Neural progenitor cell (in vitro differentiated cells): ENCODE measurements at places on chromosomes 1 and 21. TPM values are rescaled to one million over a fixed set of nuclear protein-coding genes. Genes with fewer than 3 reads are reported as not detected.

DNA sequence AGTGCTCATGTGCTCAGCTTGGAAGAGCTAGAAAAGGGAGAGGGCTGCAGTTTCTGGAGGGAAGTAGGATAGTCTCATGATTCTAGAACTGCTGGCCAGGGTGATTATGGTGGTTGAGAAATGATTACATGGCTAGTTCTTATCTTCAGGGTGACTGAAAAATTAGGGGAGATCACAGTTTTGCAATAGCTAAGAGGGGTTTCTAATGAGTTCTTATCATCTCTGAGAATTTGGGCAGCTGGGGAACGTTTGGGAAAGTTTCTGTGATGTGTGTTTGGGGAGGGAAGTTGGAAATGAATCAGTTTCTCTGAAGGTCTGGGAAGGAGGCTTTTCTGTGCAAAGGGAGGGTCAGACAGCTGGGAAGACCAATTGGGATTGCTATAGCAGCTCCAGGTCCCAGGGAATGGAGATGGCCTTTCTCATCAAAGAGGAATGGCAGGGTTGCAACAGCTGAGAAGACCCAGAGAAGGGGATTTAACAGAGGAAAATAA is 7.6 kb upstream of the RHOU start:
- no peaks in the 10 kb centered on the region for H3K27me3 ChIP-seq
- H3K27ac ChIP-seq: no peak overlapping the region
- H3K4me1 ChIP-seq: peaks cover 6% of the 10 kb centered on the region

GUCA2B gene
- not detected in 2 replicates for total RNA-seq

TMEM51 gene
- 5.2 and 6.2 TPM in 2 replicates for total RNA-seq

PLPP3 gene
- total RNA-seq: 28.5 and 32.8 TPM in 2 replicates

- H3K4me3 ChIP-seq: no peak overlapping the region
- no peak overlapping the region for H3K27ac ChIP-seq
- no peaks in the 10 kb centered on the region for H3K27me3 ChIP-seq
- H3K4me1 ChIP-seq: no peaks in the 10 kb centered on the region
These were observed 1.4 kb upstream of the OR14A16 start for GRCh38 chr1:247825362-247825761.

DNA sequence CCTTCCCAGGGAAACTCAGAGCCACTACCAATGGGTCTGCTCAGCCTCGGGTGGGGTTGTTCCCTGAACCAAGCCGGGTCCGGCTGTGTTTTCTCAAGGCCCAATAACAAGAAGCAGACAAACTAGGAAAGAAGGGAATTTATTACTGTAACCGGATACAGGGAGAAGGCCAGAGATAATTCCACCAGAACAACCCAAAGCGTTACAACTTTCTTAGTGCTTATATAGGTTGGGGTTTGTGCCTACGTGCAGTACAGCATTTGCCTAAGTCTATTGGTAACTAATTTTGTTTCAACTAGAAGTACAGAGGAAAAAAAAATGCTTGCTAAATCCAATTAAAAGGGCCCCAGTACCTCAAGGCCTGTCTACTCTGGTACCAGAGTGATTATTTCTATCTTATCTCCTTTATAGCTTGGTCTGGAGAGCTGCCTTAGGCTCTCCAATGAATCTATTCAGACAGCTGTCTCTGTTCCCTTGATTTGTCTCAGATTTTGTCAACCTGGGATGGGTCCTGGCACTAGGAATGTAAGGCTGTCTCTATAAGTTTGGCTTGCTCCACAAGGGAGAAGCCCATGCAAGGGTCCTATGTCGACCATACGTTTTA is 57.3 kb upstream of the CCDC190 start:
- H3K4me3 ChIP-seq: no peak overlapping the region
- DNase-seq: no peak
- no peaks in the 10 kb centered on the region for H3K36me3 ChIP-seq
- H3K27me3 ChIP-seq: no peaks in the 10 kb centered on the region

COL16A1 gene
- 0.22 and 7.0 TPM in 2 replicates for total RNA-seq

GRCh38 chr1:1262758-1263157 is 10.9 kb downstream of the UBE2J2 start:
- DNase-seq: no peak
- no peaks in the 10 kb centered on the region for H3K4me1 ChIP-seq
- no peaks in the 10 kb centered on the region for H3K27me3 ChIP-seq
- H3K4me3 ChIP-seq: no peak overlapping the region

S100A3 gene
- not detected in 2 replicates for total RNA-seq
